Mononuclear cell (primary cell): ENCODE measurements at places on chromosomes 7 and 10. TPM values are rescaled to one million over a fixed set of nuclear protein-coding genes. Genes with fewer than 3 reads are reported as not detected.

The HMX3 gene
- total RNA-seq: not detected

The TAS2R41 gene
- total RNA-seq: 2.0 TPM

The WDR86 gene
- total RNA-seq: 3.9 TPM

The NPC1L1 gene
- not detected for total RNA-seq

The MSS51 gene
- 0.73 TPM for total RNA-seq

The VENTX gene
- 2.0 TPM for total RNA-seq

The ZNF117 gene
- total RNA-seq: 3.8 TPM

The GRM8 gene
- not detected for total RNA-seq

The SFRP5 gene
- total RNA-seq: 0.52 TPM

The OR6B1 gene
- under 0.01 TPM for total RNA-seq

The BET1 gene
- total RNA-seq: 16.2 TPM

The LRIT1 gene
- total RNA-seq: not detected

The UCMA gene
- total RNA-seq: not detected

The SLC35B4 gene
- 6.8 TPM for total RNA-seq

The CYP2W1 gene
- not detected for total RNA-seq

The NUDT1 gene
- 10.5 TPM for total RNA-seq

The NME8 gene
- total RNA-seq: 1.7 TPM

The AQP1 gene
- total RNA-seq: 0.42 TPM
